ENCODE measurements at places on chromosomes 1 and 21.
A peak's percentile ranks its signal among the peaks of the same experiment; 100 is the strongest.

DNA sequence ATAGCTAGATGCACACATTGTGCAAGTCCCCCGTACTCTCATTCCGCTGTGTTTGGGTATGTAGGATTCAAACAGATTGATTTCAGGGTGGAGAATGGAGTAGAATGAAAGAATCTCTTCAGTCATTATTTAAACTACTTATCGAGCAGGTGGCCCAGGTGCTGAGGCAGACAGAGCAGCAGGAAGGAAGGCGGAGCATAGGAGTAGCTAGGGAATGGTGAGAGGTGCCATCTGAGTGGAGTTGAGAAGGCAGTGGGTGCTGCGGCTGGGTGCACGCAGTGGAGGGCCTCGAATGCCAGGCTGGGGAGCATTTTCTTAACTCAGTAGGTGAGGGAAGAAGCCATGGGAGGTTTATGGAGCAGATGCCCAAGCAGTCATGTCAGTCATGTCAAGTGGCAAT, 45.2 kb upstream of the CD101 start:
- no peak for DNase-seq

DNA sequence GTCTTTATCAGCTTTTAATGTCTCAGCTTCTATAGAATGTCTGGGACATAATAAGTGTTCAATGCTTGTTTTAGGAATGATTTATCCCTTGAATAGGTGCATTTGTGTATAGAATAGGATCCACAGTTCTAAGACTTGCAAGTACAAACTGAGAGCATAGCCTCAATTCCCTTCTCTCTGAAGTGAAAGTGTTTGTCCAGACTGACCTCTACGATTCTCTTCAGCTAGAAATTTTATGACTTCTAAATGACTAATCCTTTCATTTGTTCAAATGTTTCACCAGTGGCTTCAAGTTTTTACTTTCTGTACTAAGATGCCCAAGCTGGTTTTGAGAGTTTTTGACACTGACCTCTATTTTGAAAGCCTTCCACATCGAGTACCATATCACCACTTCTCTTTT, 608.2 kb upstream of the ADGRL4 start:
- DNase-seq, result peak; percentile 7

DNA sequence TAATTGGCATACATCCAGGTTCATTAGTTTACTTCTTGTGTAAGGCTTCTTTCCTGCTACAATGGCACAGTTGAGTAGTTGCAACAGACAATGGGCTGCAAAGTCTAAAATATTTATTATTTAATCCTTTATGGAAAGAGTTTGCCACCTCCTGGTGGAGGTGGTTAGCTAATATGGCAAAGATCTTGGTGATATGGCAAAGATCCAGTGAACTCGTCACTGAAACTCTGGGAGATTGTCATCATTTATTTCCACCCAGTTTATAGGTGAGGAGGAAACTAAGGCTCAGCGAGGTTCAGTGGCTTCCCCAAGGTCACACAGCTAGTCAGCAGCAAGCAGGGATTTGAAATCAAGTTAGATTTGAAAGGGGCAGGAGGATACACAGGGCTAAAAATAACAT, 16.1 kb upstream of the IFFO2 start:
- DNase-seq, result peak; percentile 31

DNA sequence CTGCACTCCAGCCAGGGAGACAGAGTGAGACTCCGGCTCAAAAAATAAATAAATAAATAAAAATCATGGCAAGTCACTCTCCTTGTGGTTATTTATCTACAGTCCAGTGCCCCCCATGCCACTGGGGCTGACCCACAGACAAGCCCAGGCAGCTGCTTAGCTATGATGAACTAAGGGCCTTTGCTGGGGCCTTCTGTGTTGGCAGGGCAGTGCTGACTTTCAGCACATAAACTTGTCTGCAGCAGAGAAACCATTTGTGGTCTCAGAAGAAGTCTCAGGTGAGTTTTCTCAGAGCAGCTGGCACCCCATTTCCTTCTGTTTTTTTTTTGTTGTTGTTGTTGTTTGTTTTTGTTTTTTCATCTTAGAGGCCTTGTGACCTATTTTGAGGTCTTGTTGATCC, 20.9 kb upstream of the CFHR4 start:
- DNase-seq, result no peak

- DNase-seq, result no peak
Measured at GRCh38 chr1:115224636-115225035, 113.4 kb downstream of the NGF start.

DNA sequence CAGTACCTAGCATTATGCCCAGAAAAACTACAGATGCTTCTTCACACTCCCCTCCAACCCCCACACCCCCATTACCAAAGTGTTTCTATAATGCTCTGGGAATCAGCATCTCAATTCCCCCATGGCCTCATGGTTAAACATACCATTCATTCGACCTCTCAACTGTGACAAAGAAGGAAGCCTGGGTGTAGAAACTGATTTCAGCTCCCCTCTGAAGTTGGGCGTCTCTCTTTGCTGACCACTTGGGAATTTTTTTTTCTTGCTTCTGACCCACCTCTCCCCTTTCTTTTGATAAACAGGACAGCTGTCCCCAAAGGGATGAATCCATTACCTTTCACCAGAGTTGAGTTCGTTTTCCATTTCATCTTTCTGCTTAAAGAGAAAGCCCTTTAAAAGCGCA, 116.4 kb upstream of the HOOK1 start:
- no peak for DNase-seq

DNA sequence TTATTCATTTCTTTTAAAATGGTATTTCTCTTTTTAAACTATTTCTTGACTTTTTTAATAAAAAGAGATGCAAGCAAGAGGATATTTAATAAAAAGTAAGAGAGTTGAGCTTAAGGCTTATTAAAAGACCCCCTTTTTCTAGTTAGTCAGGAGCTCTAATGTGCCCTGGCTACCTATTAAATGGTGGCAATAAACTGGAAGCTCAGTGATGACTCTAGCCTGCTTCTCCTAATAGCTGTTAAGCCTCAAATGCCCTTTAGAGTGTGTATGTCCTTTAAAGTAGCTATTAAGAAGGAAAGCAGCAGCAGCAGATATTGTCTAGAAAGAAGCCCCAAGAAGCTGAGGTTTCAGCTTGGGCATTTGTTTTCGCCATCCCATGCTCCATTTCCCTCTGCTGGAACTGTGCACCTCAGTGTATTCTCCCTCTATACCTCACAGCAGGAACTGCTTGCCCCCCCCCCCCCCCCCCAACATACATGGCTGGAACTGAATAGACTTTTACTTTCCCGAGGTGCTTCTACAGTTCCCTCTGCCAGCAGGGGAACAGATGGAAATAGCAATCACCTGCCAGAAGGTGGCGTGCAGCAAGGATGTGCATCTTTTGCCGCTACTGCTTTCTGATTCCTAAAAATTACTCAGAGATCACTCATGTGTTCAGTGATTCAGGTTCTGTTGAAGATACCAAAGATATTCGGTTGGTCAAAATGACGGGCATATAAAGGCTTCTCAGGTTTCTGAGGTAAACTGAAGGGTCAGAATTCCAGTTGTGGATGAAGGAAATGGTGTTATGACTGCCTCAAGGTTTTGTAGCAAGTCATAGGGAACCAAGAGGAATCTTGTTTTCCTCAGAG, 2.5 kb downstream of the RGS4 start:
- peak; percentile 66 for DNase-seq

GRCh38 chr1:14777516-14778506, 179.3 kb downstream of the KAZN start:
- no peak for DNase-seq

DNA sequence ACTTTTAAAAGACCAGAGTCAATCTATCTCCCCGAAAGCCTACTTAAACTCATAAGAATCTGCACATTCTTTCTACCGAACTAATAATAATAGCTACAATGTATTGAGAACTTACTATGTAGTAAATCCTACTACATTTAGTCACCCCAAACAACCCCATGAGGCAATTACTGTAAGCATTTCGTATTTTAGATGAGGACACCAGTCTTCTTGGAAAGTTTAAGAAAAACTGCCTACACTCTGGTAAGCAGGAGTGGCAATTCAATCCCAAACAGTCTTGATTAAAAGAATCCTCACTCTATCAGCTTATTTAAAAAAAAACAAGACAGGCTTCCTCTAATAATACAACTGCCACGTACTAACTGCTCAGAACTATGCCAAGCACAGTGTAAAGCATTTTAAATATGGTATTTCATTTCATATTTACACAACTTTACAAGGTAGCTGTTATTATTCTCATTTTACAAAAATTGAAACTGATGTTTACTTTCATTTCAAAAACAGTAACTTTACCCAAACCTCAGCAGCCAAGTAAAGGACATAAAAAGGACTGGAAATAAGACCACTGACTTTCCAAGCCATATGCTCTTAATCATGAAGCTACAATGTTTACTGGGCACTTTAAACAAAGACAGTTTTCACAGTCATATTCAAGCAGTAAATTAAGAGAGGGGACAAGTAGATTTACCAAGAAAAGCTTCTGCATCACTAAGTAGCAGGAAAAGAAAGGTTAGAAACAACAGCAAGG, 13.9 kb downstream of the ARID4B start:
- no peak for DNase-seq

DNA sequence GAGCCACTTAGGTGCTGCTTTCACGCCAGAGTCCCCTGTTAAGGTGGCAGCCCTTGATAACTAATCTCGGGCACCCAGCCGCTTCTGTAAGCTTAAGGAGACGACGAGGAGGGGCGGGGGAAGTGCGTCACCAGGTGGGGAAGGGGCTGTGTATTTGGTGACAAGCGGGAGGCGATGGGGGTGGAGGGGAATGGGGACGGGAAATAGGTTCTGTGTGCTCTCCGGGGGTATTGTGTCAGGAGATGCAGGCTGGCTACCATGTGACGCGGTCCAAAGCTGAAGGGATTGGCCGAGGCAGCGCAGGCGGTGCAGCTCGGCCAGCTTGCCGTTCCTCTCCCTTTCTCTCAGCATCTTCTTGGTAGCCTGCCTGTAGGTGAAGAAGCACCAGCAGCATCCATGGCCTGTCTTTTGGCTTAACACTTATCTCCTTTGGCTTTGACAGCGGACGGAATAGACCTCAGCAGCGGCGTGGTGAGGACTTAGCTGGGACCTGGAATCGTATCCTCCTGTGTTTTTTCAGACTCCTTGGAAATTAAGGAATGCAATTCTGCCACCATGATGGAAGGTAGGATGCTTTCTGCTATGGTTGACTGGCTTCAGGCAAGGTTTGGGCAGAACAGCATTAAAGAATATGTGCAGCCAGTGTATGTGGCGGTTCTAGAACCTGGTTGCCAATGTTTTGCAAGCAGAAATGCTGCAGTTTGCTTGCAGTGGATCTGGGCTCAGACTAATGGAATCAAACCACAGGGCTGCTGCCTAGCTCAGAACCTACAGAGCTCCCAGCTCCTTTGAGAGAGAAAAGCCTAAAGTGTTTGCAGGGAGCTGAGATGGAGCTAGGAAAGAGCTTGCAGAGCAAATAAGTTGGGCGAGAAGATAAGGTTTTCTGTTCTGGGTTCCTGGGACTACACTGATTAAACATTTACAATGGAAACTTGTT, at the start of gene SGIP1:
TSS of gene SGIP1 (plus strand) at position 350 of the 937 bp plus-strand sequence. CDS start at position 556, 206 bp downstream.
- DNase-seq, result peak; percentile 87

GRCh38 chr1:167635156-167635648, 5.2 kb downstream of the RCSD1 start:
- peak; percentile 36 for DNase-seq

DNA sequence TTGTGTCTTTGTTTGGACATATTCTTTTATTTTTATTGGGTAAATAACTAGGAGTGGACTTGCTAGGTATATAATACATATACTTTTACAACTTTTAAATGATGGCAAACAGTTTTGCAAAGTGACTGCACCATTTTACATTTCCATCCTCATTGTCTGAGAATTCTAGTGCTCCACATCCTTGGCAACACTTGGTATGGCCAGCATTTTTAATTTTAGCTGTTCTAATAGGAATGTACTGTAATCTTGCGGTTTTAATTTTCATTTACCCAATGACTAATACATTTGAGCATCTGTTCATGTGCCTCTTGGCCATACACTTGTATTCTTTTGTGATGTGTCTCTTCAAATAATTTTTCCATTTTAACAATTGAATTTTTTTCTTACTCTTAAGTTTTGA, 37.0 kb upstream of the ATP6V1G3 start:
- DNase-seq, result peak; percentile 70

GRCh38 chr21:41666641-41667081, 100.2 kb downstream of the RIPK4 start:
- no peak for DNase-seq
